ENCODE measurements at places on chromosomes 11 and 22.

DNA sequence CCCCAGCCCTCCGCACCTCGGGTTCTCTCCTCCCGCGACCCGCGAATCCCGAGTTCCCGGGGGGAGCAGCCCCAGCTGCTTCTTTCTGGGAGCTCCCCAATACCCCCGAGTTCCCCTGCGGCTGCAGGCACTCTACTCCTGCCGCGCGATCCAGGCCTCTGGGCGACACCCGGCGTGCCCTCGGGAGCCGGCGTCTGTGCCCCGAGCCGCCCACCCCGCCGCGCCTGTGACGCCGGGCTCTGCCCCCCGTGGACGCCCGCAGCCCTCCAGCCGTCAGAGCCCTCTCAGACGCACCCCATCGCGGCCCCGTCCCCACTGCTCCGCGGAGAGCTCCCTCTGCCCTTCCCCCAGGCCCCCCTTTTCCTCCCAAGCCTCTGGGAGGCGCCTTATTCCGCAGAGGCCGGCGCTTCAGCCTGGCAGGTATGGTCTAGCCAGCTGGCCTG is 422 bp downstream of the GLB1L2 start:
- DNase-seq, result peak; percentile 12

GRCh38 chr11:72331761-72332160 is 87.8 kb upstream of the PHOX2A start:
- no peak for DNase-seq

GRCh38 chr11:111530091-111530490 is 10.4 kb upstream of the LAYN start:
- no peak for DNase-seq

GRCh38 chr11:119700536-119701346 is 28.3 kb downstream of the NECTIN1 start:
- DNase-seq, result no peak

Data from stimulated activated CD4-positive, alpha-beta T cell treated with anti-CD3 and anti-CD28 coated beads, TNF-alpha, amount 100 ng/mL, for 48 hours (primary cell).